Heart right ventricle (tissue), 16 donors: ENCODE measurements at places on chromosomes 5 and 9. TPM values are rescaled to one million over a fixed set of nuclear protein-coding genes. Genes with fewer than 3 reads are reported as not detected.

The ITK gene
- 1.6 TPM for total RNA-seq

The TUSC1 gene
- total RNA-seq, result 14.3 TPM

The ECSCR gene
- 13.7 TPM for total RNA-seq

The SLC1A1 gene
- total RNA-seq, result 2.9 TPM

The TPPP gene
- 13.0 TPM for total RNA-seq

The ADCY2 gene
- 0.16 TPM for total RNA-seq
